Hepatic stellate cell (primary cell): ENCODE measurements at places on chromosomes 7 and 10.

DNA sequence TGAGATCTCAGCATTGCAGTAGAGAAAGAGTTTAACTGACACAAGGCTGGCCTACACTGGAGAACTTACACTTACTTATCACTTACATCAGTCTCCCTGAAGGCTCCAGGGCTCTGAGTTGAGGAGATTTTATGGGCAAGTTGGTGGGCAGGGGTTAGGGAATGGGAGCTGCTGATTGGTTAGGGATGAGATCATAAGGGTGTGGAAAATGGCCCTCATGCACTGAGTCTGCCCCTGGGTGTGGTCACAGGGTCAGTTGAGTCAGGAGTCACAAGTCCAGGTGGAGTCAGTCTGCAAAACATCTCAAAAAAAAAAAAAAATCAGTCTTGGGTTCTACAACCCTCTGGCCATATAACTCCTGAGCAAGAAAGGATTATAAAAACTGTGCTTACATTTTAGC is 60.5 kb downstream of the PPP1R17 start:
- DNase-seq, result no peak

DNA sequence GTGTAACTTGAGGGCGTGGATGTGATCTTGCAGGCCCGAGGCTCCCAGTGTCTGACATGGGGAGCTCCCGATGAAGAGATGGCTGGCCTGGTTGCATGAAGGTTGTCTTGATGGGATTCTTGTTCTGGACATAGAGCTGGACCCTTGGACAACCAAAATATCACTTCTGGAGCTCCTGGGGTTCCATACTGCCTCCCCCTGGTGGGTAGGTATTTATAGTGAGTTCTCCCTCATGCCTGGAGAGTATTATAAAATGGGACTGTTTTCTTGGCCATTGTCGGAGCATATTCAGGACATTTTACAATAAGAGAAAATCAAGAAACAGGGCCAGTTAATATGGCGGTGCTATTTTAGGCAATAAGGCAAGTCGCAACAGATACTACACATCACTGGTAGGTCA is 32.6 kb upstream of the GIMAP8 start:
- DNase-seq, result no peak

DNA sequence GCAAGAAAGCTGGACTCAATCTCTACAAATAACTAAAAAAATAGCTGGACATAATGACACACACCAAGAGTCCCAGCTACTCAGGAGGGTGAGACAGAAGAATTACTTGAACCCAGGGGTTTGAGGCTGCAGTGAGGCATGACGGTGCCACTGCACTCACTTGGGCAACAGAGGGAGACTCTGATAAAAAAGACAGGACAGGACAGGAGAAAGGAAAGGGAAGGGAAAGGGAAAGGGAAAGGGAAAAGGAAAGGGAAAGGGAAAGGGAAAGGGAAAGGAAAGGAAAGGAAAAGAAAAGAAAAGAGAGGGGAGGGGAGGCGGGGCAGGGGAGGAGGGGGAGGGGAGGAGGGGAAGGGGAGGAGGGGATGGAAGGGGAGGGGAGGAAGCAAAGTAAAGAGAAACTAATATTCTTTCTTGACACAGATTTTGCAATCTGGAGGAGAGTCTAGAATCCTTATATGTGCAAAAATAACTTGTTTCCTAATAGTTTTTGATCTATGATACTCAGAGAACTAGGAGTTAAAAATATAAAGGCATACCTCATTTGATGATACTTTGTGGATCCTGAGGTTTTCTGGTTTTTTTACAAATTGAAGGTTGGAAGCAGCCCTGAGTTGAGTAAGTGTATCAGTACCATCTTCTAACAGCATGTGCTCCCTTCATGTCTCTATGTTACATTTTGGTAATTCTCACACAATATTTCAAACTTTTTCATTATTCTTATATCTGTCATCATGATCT is 8.0 kb downstream of the SAR1A start:
- DNase-seq, result no peak

- no peak for DNase-seq
Measured at GRCh38 chr10:78212786-78213175, 179.1 kb downstream of the RPS24 start.

- no peak for DNase-seq
Measured at GRCh38 chr10:71451754-71452153, 55.0 kb downstream of the CDH23 start.

DNA sequence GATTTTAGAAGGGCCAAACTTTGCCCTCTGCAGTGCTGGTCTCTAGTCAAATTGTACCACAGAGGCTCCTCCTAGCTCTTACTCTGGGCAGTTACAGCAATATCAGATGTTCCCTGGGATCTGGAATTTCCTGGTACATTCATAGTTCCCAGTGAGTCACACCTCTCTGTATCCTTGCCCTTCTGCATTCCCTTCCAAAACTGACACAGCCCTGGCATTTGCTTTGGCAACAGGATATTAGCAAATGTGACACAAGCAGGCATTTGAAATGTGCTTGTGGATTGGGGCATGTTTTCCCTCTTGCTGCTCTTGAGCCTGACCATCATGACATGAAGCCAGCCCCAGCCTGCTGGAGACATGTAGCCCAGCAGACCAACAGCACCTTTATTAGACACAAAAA is 284.7 kb upstream of the AKR1E2 start:
- DNase-seq, result peak; percentile 65

DNA sequence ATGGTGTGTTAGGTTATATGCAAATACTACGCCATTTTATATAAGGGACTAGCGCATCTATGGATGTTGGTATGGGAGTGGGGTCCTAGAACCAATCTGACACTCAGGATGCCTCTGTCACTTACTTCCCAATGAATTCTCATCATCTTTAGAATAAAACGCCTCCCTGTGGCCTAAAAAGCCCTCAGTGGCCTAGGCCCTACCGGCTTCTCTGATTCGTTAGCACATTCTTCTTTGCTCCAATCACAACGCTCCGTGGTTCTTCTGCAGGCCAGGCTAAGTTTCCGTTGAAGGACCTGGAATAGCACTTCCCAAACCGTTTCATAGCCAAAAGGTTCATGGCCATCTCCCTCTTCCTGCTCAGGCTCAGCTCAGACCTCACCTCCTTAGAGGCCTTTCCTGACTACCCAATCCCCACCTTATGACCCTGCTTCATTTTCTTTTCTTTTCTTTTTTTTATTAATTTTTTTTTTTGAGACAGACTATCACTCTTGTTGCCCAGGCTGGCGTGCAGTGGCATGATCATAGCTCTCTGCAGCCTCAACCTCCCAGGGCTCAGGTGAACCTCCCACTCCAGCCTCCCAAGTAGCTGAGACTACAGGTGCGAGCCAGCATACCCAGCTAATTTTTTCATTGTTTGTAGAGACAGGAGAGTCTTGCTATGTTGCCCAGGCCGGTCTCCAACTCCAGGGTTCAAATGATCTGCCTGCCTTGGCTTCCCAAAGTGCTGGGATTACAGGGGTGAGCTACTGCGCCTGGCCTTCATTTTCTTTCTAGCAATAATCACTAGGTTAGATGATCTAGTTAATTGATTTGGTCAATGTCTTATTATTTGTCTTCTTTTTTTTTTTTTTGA is 24.5 kb upstream of the YWHAG start:
- DNase-seq, result no peak

GRCh38 chr10:42543840-42544372 is 94.5 kb downstream of the ZNF33B start:
- DNase-seq, result no peak

DNA sequence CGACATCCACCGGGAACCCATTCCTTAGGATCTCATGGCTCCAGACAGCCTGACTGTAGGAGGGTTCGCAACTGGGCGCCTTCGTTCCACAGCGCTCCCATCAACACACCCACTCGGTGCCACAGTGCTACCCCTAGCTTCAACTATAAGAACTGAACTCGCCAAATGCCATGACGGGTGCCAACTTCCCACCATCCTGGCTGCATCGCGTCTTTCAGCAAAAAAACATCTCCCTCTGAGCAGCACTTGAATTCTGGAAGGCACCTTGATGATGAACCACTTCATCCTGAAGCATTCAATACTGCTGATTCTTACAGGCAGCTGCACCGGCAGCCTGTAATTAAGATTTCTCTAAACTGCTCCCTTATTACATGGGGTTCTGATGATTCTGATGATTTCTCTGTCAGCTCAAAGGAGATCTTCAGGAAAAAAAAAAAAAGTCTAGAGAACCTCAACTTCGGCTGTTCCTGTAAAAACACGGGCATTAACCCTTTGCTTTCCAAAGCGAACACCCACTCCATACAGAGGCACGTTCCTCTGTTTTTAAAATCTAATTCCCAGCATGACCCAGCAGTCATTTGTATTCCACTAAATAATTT is 1.3 kb downstream of the CYTH3 start:
- peak; percentile 69 for DNase-seq

GRCh38 chr7:16698200-16698905 is 52.4 kb downstream of the BZW2 start:
- peak; percentile 19 for DNase-seq

GRCh38 chr7:22635349-22635748 is 91.7 kb upstream of the IL6 start:
- no peak for DNase-seq

GRCh38 chr10:50431791-50432190 is 180.5 kb upstream of the ASAH2 start:
- DNase-seq, result no peak

DNA sequence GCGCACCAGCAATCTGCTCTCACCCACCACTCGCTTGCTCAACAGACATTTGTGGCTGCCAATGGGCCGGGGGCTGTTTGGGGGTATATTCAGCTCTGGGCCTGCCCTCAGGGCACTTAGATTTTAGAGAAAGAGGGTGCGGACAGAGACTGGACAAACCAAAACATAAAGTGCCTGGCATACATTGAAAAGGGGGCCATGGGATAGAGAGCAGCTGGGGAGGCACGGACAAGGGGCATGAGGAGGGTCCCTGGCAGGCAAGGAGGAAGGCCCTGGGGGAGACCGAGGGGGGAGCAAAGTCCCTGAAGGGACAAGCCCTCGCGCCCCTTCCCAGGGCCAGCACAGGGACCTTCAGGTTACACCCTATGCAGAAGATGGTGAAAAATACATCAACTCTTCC is 43.5 kb downstream of the CLRN3 start:
- DNase-seq, result no peak

GRCh38 chr7:147363101-147363500 is 1227.5 kb upstream of the C7orf33 start:
- no peak for DNase-seq

DNA sequence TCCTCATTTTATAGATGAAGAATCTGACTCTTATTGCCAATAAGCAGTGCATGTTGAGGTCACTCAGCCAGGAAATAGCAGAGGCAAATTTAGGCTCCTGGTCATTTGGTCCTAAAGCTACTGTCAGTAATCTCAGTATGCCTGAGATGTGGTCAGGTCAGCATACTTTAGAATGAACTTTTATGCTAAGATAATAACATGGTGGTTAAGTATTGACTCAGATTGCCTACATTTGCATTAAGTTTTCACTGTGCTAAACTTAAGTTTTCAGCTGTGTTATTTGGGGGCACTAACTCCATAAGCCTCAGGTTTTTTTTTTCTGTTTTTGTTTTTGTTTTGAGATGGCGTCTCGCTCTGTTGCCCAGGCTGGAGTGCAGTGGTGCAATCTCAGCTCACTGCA is 35.9 kb upstream of the CCSER2 start:
- DNase-seq, result no peak

- peak; percentile 96 for DNase-seq
Measured at GRCh38 chr10:689452-690371, at the start of gene DIP2C. Gene DIP2C (minus strand): TSS chr10:689668. CDS start chr10:689578, 90 bp downstream.

GRCh38 chr7:136133551-136133950 is 156.4 kb upstream of the MTPN start:
- no peak for DNase-seq

DNA sequence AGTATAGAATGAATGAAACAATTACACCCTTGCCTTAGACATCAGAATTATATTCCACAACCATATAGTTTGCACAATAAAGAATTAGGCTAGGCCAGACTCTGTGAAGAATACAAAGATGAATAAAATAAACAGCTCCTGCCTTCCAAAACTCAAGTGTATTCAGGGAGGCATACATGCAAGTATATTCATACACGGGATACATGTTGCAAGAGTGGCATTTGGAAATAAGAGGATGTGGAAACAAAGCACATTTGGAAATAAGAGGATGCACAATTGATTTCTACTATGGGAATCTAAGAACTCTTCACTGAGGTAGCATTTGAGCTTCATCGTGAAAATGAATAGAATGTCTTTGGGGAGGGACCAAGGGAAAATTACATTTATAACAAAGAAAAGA is 27.0 kb upstream of the TMEM26 start:
- DNase-seq, result no peak

DNA sequence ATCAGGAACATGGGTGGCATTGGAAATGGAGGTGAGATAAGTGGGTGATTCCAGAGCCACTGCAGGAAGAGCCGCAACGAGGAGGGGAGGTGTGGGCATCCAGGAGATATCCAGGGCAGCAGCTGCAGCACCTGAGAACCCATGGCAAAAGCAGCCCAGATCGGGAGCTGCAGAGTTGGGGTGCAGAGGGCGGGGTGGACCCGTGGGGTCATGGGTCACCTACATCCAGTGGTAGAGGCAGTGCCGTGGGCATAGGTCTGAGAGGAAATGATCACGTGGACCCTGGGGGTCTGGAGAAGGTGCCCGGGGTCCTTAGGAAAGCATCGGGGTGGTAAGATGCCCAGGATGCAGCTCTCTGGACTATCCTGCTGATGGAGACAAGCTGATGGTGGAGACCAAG is 530.0 kb downstream of the GLRX3 start:
- DNase-seq, result no peak

- no peak for DNase-seq
Measured at GRCh38 chr7:20260223-20260622, 43.0 kb upstream of the MACC1 start.
